ENCODE measurements at places on chromosomes 7 and 10.

DNA sequence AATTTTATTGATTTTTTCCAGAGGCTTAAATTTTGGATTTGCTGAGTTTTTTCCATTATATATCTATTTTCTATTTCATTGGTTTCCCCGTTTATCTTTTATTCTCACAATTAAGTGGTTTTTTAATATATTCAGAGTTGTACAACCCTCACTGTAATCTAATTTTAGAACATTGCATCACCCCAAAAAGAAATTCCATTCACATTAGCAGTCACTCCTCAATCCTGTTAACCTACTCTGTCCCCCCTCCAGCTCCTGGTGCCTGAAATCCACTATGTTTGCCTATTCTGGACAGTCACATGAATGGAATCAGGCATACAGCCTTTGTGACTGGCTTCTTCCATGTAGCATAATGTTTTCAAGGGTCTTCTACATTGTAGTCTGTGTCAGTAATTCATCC lies 55.8 kb upstream of the ITGA8 start:
- no peak for DNase-seq

GRCh38 chr7:48130658-48131108 lies 40.6 kb upstream of the ABCA13 start:
- DNase-seq, result no peak

GRCh38 chr7:98655611-98656010 lies 38.5 kb downstream of the NPTX2 start:
- no peak for DNase-seq

DNA sequence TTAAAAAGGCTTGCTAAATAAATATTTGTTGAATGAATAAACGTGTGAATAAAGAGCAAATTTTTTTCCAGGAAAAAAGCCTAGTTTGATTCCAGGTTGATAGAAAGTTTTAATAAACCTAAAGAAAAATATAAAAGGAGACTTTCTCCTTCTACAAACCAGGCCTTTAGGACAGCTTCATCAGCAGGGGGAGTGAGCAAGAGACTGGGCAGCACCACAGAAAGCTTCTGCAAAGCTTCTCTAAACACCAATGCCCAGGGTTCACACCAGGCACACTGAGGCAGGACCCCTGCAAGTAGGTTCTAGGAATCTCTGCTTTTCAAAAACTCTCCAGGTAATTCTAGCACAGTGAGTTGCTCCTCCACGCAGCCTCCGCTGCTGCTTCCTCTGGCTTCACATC lies 66.4 kb upstream of the SEC61G start:
- no peak for DNase-seq

GRCh38 chr7:112150823-112151641 lies 55.2 kb downstream of the DOCK4 start:
- DNase-seq, result no peak

GRCh38 chr7:15751191-15751701 lies 64.8 kb upstream of the MEOX2 start:
- DNase-seq, result no peak

DNA sequence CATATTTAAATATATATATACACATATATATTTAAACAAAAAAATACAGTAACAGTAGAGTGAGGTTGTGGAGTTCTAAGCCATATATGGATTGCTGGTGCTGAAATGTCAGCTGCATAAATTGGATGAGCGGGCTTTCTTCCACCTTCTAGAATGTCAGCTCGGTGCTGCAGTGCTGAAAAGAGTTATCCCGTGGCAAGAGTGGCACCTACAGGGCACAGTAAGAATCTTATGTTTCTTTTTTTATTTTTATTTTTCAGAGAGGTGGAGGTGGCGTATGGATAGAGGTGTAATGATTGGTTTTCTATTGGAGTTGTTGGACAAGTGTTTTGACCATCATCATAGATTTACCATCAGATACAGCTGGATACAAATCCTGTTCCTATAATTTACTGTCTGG lies 86.2 kb upstream of the DYNC1I1 start:
- DNase-seq, result peak; percentile 73

GRCh38 chr10:18577823-18578685 lies 73.3 kb downstream of the NSUN6 start:
- no peak for DNase-seq

DNA sequence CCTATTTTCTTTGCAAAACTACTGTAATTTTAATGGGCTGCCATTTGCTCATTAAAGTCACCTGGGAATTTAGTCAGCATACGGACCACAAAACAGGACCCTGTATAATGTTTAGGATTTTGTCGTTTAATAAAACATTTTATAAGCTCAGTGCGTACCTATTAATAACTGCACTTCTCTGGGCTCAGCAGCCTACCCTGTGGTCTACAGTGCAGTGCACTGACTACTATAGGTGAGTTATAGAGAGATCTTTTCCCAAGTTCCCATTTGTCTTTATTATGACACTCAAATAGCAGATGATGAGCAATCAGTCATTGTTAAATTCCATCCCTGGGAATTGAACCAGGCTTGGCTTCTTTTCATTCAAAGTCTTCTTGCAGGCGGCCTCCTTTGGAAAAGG lies 433.4 kb upstream of the NFE2L3 start:
- no peak for DNase-seq

- DNase-seq, result no peak
Observed at GRCh38 chr7:98116656-98117461, 10.2 kb downstream of the LMTK2 start.

GRCh38 chr7:1558181-1558811 lies 2.3 kb upstream of the TMEM184A start:
- DNase-seq, result peak; percentile 51

Data from hematopoietic multipotent progenitor cell treated with erythropoietin and hydrocortisone succinate and interleukin-3 and kit ligand, for 4 days (in vitro differentiated cells).